ENCODE measurements at places on chromosomes 16 and 17.

DNA sequence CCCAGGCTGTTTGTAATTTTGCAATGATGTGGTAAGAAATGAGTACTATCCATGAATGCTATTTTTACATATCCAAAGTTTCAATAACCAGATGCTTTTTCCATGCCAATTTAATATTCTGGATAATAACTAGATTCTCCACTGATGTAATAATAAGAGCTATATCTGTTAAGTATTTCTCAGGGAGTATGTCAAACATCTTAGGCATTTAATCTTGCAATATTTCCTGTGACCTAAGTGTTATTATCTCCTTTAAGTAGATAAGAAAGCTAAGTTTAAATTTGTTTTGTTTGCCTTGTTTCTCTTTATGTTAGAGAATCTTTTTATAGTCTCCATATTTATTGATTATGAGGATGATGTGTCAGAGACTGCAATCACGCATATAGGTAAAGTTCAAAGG lies 32.3 kb upstream of the HS3ST3A1 start:
- no peak for DNase-seq

DNA sequence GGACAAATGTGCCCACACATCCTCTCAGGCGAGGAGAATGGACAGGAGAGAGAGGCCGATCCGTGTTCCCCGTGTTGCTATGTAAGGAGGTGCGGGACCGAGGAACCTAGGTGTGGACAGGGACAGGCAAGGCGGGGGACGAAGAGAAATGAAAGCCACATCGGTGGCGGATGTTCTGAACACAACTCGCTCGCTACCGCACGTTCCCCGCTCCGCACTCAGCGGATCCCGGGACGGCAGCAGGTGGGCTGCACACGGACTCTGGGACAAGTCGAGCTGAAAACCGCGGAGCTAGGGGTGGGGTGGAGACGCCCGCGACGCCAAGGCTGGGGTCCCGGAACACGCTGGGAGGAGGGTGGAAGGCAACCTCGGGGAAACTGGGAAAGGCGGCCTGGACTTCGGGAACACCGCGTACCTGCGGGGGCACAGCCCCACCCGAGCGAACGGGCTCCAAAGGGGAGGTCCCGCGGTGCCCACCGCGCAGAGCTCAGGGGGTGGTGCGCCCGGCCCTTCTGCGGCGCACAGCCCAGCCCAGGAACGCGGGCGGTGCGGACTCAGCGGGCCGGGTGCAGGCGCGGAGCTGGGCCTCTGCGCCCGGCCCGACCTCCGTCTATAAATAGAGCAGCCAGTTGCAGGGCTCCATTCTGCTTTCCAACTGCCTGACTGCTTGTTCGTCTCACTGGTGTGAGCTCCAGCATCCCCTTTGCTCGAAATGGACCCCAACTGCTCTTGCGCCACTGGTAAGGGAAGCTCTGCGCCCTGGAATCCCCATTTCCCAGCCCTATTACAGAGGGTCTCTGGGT lies at the start of gene MT1E:
MT1E (plus strand) TSS at position 642 of the 803 bp plus-strand sequence; CDS start at position 713, 71 bp downstream.
- peak; percentile 75 for DNase-seq

DNA sequence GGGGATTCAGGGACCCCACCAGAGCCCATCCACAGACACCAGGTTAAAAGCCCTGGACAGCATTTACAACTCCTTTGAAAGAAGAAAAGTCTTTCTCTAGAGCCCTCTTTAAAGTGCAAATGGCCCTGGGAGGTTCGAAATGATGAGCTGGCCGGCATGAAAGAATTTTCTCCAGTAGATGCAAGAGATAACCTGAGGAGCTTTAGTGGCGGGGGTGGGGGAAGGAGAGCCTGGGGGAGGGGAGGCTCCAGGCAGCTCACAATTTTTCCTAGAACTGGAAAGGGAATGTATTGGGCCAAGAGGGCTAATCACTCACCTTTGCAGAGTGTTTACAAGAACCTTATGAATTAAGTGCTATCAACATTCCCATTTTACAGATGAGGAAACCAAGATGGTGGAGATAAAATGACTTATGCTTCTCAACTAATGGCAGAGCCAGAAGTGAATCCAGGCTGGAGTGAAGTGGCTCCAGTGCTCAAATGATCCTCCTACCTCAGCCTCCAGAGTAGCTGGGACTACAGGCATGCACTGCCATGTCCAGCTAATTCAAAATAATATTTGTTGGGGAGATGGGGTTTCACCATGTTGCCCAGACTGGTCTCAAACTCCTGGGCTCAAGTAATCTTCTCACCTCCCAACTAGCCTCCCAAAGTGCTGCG lies 4.2 kb upstream of the CDH1 start:
- DNase-seq: no peak

- DNase-seq: no peak
Observed at GRCh38 chr17:59719526-59719925, 12.1 kb downstream of the VMP1 start.

GRCh38 chr16:7400117-7400890 lies 67.7 kb downstream of the RBFOX1 start:
- no peak for DNase-seq

GRCh38 chr16:8070506-8070905 lies 519.8 kb downstream of the TMEM114 start:
- no peak for DNase-seq

DNA sequence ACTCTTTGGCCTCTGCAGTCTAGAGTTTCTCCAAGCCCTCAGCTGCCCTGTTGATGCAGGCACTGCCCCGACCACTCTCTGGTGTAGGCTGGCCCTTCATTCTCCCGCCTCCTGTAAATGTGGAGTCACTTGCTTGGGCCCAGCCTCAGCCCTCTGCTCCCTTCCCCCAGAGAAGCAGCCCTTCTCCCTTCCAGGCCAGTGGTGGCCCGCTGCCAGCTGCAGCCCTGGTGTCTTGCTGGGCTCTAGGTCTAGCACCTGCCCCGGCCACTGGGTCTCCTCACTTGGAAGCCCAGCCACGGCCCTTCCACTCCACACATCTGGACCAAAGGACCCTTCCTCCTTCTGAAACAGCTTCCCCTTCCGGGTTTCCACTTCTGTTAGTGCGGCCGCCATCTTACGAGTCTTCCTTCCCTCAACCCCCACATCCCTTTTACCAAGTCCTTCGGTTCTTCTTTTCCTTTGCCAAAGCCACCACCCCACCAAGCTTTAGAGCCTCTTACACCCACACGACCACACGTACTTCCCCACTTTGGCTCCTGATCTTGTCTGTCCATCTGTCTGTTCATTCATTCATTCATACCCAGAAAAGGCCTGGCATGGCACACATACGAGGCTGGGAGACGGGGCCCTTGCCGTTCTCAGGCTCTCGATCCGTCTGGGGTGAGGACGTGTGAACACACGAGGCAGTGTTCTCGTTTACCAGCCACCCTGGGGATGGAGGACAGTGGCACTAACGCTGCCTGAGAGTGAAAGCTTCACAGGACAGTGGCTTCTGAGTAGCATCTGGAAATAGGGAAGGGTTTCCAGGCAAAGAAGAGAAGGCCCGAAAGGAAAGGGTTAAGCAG lies 68.0 kb downstream of the ABR start:
- peak; percentile 22 for DNase-seq

- no peak for DNase-seq
Observed at GRCh38 chr17:66836063-66837005, 1.4 kb downstream of the CACNG5 start.

DNA sequence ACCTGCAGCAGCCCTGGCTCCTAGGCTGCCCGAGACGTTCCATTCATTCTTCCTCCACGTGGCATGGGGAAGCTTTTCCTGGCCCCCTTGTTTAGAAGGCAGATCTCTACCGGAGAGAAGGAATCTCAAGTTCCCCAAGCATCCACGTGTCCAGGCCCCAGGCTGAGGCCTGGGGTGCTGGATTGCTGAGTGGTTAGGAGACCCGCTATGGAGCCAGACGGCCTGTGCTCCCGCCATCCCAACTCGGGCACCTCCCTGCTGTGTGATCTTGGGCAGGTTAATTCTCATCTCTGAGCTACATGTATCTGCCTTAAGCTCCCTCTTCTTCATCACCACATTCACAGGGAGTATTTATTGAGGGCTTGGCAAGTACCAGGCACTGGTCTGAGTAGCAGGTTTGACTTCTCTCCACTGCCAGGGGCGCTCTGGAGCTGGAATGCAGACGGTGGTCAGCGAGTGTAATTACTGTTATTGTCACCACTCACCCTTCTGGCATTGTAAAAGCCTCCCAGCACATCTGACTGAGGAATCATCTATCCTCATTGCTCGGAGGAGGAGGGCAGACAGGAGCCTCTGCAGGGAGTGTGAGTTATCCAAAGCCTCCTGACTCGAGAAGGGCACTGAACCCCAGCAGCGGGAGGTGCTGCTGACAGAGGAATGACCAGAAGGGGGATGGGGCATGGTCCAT lies 1.1 kb upstream of the ADGRG1 start:
- peak; percentile 42 for DNase-seq

DNA sequence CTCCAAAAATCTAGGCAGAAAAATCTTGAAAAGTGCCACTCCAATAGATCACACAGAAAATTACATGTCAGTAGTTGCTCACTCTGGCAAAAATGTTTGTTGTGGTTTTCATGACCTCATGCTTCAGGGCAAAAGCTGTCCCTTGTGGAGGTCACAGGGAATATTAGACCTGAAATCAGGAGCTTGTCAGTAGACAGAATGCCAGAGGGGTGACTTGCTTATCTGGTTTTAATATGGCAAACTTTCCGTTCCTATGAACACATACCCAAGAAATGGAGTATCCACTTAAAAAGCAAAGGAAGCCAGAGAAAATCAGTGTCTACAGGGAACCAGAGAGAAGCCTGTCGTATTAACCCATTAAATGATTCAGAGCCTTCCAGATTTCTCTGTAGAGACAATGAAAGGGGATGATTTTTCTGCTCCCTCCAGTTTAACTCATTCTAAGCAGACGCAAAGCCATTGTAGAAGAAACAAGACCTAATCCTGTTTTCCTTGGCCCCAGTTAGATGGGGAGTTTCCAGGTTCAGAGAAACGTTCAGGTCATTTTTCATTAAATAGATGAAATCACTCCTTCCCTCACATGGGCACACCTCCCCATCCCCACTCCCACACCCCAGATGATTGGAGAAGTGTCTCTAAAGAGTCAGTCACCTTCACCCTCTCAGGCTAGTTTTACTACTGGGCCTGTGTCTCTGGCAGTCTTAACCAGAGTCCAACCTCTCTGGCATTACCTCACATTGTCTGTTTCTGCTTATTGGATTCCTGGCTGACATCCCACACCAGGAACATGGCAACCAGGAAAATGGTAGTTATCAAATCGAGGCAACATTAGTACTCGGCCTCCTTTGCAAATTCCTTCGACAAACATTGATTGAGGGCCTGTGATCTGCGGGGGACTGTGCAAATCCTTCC lies 6.0 kb downstream of the SOX9 start:
- no peak for DNase-seq

DNA sequence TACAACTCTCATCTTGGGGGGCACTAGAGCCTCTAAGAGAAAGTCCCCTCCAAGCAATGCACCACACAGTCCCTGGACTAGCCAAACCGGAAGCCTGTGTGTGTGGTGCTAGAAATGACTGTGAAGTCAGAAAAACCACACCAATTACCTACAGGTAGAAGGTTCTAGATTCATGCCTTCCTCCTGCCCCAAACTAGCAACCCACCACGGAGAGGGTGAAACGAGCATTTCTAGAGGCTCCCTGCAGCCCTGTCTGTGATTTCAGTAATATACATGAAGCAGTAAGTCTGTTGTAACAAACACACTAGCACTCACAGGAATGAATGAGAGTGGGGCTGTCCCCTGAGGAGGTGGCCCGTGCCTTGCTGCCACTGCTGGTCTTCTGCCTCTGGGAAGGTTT lies 13.6 kb downstream of the ZFHX3 start:
- no peak for DNase-seq

- no peak for DNase-seq
Observed at GRCh38 chr16:80077696-80078095, 463.1 kb upstream of the DYNLRB2 start.

- DNase-seq: no peak
Observed at GRCh38 chr17:37256627-37257026, 119.2 kb upstream of the C17orf78 start.

GRCh38 chr16:73171901-73172240 lies 123.9 kb upstream of the ZFHX3 start:
- no peak for DNase-seq

All from hematopoietic multipotent progenitor cell treated with erythropoietin and hydrocortisone succinate and interleukin-3 and kit ligand, for 6 days (in vitro differentiated cells).